Nephron progenitor cell (in vitro differentiated cells): ENCODE measurements at places on chromosomes 16 and 17.

DNA sequence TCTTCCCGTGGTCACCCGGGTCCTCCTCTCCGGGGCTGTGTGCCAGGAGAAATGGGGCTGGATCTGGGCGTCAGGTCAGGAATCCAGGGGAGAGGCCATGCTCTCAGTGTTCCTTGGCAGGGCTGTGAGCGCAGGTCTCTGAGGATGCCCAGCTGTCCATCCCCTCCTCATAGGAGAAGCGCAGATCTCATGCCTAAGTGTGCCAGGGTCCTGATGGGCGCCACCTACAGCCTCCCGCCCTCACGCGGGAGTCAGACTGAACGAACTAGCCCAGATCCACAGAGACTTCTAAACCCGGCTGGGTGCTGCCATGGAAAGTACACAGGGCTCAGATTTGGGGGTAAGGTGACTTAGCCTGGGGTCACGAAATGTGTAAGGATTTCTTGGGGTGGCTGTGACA lies 24.3 kb downstream of the MGRN1 start:
- no peak for DNase-seq

GRCh38 chr16:86662195-86662594 lies 83.8 kb downstream of the FOXL1 start:
- DNase-seq, result no peak

DNA sequence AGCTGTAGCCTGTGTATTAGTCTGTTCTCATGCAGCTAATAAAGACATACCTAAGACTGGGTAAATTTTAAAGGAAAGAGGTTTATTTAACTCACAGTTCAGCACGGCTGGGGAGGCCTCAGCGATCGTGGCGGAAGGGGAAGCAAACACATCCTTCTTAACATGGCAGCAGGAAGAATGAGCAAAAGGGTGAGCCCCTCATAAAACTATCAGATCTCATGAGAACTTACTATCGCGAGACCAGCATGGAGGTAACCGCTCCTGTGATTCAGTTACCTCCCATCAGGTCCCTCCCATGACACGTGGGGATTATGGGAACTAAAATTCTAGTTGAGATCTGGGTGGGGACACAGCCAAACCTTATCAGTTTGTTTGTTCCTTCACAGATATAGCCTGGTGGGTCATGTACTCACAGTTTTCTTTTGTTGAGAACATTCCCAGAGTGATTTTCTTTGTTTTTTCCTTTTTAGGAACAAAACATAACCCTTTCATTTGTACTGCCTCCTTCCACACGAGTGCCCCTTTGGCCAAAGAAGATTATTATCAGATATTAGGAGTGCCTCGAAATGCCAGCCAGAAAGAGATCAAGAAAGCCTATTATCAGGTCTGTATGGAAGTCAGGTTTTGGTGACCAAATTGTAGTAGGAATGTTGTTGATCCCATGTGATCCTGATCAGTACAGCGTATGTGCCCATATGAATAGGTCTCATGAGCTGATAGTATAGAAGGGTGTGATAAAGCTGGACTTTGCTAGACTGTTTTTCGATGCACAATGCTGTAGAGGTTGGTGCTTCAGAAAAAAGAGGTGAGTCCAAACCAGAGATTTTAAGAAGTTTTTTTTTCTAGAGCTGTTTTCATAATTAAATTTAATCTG lies 8.5 kb downstream of the DNAJA3 start:
- DNase-seq, result no peak

- DNase-seq, result no peak
Measured at GRCh38 chr16:65069065-65069464, 52.8 kb downstream of the CDH11 start.

GRCh38 chr17:77366558-77367245 lies 225.9 kb downstream of the SEC14L1 start:
- peak; percentile 1 for DNase-seq

DNA sequence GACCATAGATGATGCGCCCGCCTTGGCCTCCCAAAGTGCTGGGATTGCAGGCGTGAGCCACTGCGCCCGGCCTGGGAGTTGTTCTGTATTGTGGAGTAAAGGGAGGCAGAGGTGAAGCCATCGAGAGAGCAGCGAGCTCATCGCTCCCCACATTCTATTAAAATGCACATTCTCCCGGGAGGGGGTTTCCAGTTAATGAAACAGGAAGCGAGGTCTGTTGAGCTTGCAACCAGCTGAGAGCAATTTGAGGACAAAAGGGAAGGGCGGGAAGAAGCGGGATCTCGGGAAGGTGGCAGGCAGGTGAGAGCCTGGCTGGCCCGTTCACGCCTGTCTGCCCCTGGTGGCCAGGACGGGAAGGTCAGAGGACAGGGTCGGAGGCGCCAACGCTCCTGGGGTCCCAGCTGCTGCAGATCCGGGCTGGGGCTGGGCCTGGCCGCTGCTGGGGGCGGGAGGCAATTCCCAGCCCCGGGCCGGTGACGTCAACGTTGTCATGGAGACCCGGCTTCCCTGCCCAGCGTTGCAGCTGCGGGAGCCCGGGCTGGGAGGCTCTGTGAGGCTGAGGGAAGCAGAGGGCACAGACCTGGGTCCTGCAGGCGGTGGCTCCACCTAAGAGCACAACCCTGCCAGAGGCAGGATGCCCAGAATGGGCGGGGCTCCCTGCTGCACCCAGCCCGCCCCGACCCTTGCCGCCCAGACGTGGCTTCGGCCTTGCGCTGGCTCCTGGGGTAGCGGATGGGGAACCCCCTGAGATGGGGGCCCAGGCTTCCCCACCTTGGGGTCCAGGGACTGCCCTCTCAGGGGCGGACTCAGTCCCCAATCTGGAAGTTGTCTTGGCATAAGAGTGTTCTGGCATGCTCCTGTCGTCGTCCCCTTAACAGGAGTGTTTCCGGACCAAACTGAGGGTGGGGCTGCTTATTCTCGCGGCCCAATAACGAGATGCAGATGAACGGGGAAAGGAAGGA lies 48.7 kb upstream of the PLCG2 start:
- peak; percentile 98 for DNase-seq

GRCh38 chr17:73232587-73233373 lies 28.9 kb downstream of the CPSF4L start:
- peak; percentile 68 for DNase-seq

DNA sequence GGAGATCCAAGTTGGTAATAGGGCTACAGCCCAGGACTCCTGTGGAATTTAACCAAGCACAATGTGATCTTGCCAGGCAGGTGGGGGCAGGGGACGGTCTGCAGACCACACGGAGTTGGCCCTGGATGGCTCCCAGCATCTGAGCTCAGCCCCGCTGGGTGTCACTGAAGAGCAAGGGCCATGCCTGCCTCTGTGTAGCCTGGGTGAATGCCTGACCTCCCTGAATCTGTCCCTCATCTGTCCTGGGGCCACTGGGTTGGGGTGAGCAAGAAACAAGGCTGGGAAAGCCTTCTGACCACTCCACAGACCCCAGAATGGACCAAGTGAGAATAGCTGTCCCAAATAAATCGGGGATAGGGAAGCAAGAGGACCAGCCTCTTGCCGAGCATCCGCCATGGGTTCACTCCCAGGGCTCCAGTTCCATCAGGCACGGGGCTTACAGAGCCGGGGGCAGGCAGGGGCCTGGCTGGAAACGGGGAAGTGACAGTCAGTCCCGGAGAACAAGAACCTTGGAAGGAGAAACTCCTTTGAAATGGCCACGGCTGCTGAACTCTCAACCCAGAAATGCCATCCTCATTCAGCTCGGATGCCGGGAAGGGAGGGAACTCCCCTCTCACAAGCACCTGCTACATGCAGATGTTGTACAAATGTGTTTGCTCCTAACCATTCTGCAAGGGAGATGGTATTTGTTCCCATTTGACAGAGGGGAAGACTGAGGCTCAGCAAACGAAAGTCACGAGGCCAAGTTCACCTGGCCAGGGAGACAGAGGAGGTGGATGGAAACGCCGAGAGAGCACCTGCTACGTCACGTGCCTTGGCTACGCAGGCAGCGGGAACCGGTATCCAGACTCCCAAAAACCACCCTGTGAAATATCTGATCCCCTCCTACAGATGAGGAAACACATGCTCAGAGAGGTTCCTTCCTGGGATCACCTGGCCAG lies 50.0 kb downstream of the RMI2 start:
- DNase-seq, result no peak

DNA sequence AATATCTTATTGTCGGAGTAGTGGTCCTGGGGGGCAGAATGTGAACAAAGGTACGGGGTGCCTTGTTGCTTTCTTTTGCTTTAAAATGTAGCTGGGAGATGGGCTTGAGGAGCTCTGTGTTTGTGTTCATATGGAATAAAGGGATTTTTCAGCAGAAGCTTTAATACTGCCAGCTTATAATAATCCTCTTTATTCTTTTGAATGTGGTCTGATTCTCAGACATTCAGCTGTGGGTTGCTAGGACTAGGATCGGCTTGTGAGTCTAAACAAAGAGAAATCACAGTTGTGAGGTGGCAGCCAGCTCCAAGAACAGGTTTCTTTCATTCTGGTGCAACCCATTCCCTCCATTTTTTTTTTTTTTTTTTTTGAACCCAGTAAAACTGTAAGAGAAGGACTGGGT lies 7.2 kb downstream of the MRPL58 start:
- DNase-seq, result no peak

- DNase-seq, result no peak
Measured at GRCh38 chr17:40068917-40069750, 6.4 kb downstream of the THRA start.

DNA sequence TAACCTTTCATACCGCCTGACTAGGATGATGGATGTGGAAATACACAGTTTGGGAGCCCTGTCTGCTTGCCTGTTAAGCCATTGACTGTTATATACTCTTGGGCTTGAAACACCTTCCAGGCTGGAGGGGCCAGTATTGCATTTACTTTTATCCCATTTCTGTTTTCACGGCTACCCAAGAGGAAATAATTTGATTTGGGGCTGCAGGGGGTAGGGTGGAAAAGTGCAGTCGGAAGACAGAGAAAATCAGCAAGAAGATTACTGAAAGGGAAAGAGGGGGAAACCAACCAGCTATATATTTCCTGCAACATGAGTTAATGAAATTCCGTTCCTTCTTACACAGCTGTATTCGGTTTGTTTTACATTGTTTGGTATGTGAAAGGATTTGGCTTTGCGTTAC lies 202.5 kb downstream of the CDH13 start:
- DNase-seq, result no peak

DNA sequence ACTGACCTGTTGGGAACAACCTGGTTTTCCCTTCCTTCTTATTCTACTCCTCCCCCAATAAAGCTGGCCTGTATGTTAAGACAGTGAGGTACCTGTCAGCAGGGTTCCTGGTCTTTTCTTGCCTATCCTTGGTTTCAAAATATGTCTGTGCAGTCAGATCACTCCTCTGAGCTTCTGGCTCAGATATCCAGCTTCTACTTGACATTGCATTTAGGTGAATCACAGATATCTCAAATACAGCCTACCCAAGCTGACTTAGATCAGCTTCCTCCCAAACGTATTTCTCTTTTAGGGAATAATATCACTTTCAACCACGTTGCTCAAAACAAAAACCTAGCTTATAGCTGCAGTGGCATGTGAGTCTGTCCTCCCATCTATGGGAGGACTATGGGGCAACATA lies 48.7 kb downstream of the TEX14 start:
- DNase-seq, result no peak

- DNase-seq, result no peak
Measured at GRCh38 chr17:79674506-79675412, 56.0 kb upstream of the ENPP7 start.

DNA sequence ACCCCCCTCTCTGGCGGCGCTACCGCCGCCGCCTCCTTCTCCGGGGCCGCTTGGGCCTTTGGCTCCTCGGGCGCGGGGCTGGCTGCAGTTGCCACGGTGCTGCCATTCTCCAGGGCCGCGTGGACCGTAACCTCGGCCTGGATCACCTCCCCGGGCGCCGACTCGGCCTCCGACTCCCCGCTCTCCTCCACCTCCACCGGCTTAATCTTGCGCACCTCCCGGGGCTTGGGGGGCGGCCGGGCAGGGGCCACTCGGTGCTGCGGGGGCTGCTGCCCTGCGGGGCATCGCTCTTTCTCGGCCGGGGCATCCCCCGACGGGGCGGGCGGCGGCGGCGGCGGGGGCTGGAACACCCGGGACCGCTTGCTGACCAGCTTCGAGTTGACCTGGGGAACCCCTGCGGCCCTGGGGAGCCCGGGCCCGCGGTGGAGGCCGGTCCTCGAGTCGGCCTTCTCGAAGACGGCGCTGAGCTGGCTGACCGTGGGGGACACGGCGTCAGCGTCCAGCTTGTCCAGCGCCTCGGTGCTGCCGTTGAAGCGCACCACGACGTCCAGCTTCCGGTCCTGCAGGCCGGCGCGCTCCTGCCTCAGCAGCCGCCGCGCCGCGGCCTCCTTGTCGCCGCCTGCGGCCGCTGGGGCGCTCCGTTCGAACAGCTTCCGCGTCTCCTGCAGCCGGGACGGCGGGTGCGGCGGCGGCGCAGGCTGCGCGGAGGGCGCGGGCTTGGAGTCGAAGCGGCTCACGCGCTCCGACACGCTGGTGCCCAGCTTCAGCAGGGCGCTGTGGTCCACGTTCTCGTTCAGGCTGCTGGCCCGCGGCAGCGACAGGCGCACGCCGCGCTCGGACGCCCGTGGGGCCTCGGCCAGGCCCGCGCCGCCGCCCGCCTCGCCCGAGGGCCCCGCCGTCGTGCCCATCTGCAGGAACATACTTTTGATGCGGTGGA lies 792 bp downstream of the PPP1R9B start:
- peak; percentile 72 for DNase-seq

GRCh38 chr17:77958716-77959125 lies 218 bp downstream of the TNRC6C start:
- DNase-seq, result no peak

DNA sequence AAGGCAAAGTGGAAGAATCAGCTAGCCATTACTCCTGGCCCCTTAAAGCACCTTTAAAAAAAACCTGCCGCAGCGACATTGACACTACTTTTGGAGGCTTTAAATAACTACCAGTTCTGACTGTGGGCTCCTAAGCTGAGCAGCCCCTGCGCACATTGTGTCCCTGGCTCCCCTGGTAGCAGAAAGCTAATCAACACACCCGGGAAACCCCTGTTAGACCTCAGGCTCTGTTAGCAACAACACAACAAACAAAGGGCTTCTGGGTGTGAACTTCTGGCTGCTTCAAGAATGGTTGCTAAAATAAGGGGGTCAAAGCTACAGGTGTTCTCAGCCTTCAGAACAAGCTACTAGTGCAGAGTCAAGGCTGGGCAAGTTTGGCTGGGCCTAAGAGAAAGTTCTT lies 83.6 kb downstream of the TMEM100 start:
- DNase-seq, result no peak

- DNase-seq, result no peak
Measured at GRCh38 chr16:13561291-13562070, 358.5 kb upstream of the ERCC4 start.

DNA sequence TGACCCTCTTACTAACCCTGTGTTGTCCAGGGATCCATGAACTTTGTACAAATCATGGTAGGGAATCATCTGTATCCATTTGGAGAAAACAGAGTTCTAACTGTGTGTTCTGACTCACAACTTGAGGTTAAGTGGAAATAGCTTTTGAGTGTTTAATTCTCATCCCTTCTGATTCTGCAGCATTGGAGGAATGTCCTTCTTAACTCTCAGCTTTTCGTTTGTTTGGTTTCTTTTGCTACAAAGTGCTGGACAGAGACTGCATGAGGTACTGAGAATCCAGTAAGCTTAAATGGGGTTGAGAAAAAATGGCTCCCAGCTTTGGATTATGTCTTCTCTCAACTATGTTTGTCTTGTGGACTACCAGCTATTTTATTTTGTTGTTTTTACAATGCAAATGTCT lies 352.1 kb upstream of the KIF2B start:
- no peak for DNase-seq

- DNase-seq, result no peak
Measured at GRCh38 chr16:2470603-2471015, 488 bp upstream of the NTN3 start.

GRCh38 chr16:79483336-79483735 lies 117.2 kb downstream of the MAF start:
- no peak for DNase-seq

- DNase-seq, result no peak
Measured at GRCh38 chr17:76911299-76912017, 43.3 kb downstream of the MGAT5B start.
